ENCODE measurements at places on chromosomes 6 and 20.

DNA sequence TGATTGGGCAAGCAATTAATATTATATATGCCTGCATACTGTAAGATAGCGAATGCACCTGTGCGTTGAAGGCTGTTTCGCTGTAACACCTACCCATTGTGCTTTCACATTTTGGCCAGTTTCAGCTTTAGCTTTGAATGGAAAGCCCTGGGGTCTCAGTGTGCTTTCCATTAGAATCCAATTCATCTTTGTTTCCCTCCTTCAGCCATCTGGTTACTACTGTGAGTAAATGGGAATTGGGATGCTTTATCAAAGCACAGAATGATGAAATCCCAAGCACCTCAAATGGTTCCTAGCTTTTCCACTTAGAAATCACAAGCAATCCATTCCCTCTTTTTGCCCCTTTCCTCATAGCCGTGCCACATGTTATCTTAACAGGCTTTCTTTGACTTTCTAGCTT, 127.1 kb downstream of the HDGFL1 start:
- no peak for DNase-seq

- no peak for DNase-seq
Measured at GRCh38 chr6:1296079-1296478, 15.8 kb upstream of the FOXQ1 start.

- DNase-seq, result no peak
Measured at GRCh38 chr6:53476964-53477363, 67.9 kb downstream of the GCLC start.

DNA sequence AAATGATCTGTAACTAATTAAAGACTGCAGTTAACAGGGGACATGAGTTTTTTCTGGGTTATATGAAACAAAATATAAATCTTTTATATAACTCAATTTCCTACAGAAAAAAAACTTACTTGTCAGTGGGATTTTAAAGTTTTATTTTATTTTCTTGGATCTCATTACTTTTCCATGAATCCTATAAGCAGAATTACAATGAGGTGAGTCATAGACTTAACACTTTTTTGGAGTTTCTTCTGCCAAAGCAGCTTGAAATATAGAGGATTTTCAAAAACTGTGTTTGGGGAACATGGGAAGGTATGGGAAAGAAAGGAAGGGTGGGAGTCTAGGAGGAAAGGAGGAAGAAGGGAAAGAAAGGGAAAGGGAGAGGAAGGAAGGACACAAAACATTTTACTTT, 130.7 kb downstream of the AIG1 start:
- DNase-seq, result no peak

DNA sequence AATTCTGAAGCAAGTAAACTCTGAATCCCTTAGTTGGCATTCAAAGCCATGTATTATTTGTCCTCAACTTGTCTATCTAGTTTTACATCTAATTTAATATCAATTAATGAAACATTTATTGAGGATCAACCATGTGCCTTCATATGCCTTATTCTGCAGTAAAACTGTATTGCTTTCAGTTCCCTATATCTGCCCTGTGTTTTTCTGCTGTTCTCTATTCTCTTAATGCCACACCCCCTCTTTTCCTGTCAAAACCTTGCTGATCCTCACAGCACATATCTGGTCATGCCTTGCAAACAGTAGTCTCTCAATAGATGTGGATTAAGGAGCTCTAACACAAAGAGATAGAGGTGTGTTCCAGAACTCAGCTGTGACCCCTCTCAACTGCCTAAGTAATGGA, 2.0 kb downstream of the FIG4 start:
- no peak for DNase-seq

DNA sequence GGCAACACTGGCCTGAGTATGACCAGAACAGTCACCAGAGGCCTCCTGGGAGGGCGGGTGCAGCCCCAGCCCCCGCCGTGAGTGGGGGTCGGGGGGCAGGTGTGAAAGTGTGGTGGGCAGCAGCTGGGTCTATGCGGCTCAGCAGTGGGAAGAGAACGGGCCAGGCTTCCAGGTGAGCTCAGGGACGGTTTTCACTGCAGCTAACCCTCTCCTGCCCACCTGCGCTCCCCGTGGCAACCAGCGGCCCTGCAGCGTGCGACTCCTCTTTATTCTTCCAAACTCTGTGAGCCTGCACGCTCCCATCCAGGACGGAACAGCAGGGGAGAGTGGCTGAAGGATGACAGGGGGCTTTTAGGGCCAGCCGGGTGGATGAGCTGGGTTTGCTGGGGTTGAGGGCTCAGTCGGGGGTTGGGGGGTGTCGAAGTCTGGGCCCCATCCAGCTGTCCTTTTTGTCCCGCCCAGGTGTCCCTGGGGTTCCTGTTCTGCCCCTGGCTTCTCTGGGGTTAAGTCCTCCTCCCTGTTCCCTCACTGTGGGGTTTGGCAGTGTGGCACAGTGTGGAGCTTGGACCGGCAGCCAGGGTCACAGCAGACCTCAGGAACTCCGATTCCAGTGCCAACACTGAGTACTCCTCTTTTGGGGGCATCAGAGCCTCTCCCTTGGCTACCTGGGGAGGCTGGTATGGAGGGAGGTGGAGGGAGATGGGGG, 859 bp upstream of the BIRC7 start:
- DNase-seq, result peak; percentile 48

DNA sequence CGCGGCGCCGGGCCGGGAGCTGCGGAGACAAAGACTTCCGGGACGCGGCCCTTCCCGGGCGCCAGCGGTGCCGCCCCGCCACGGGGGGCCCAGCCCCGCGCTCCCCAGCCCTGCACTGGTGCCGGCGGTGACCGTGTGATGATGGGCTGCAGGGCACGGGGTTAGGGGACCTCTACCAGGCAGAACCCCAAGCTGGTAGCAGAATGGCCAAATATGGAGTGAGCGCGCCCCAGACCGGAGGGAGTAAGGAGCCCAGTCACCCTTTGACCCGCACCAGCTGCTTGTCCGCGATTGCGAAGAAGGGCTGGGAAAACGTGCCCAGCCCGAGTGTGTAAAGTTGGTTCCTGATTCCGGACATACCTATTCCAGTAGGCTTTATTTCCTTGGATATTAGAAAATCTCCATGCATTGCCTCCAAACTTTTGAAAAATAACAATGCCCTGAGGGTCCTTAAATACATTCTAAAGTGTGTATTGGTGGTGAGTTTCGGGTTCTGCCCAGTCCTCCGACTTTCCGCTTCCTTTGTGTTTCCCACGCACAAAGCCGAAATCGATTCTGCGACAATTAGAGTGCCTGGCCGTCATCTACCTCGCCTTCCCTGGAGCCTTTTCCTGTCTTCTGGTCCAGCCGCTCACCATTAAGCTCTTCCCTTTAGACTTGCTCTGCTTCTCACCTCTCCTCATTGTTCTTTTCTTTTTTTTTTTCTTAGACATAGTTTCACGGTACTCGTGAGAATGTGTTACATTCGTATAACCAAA, 1.1 kb downstream of the ABRACL start:
- no peak for DNase-seq

All from CD4-positive, alpha-beta T cell treated with Interleukin-6 for 4 hours (primary cell).